ENCODE measurements at places on chromosomes 12 and 14.

DNA sequence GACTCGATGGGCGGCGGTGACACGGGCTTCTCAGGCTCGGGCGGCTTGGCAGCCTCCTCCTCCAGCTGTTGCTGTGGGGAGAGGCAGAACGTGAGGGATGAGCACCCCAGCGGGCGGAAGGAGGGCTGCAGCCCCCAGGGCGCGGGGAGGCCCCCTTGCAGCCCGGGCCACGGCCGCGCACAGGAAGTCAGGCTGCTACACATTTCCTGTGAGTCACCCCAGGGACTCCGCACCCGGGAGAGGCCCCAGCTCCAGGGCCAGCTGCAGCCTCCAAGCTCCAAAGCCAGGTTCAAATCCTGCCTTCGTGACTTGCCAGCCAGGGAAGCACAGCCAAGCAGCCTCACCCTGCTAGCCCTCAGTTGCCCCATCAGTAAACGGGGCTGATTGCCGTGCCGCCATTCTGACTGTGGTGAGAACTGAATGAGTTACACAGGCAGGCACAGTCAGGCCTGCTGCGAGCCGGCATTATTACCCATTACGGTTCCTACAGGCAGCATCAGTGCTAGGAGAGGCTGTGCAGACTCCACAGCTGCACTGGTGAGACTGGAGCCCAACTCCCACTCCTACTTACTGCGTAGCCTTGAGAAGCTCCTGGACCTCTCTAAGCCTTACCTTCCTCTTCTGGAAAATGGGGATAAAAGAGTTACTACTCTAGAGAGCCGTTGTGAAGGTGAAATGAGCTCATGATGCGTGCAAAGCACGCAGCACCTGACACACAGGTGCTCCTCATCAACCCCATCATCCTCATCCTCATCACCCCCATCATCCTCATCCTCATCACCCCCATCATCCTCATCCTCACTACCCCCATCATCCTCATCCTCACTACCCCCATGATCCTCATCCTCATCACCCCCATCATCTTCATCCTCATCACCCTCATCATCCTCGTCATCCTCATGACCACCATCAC, 100.9 kb downstream of the NCOR2 start:
- peak; percentile 93 for DNase-seq

DNA sequence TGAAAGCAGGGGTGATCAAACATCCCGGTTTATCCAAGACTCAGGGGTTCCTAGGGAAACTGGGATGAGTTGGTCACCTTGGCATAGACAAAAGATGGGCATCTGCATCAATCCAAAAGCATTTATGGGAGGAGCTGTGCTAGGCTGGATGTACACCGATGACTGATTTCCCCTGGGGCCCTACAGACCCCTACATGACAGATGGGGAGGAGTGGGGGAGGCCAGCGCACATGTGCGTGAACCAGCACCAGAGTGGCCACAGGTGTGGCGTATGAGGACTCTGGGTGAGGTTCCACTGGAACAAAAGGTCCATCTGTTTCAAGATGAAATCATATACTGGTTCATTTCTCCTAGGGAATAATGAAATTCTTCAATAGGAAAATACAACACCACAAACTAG, 210.4 kb downstream of the ITPR2 start:
- no peak for DNase-seq

DNA sequence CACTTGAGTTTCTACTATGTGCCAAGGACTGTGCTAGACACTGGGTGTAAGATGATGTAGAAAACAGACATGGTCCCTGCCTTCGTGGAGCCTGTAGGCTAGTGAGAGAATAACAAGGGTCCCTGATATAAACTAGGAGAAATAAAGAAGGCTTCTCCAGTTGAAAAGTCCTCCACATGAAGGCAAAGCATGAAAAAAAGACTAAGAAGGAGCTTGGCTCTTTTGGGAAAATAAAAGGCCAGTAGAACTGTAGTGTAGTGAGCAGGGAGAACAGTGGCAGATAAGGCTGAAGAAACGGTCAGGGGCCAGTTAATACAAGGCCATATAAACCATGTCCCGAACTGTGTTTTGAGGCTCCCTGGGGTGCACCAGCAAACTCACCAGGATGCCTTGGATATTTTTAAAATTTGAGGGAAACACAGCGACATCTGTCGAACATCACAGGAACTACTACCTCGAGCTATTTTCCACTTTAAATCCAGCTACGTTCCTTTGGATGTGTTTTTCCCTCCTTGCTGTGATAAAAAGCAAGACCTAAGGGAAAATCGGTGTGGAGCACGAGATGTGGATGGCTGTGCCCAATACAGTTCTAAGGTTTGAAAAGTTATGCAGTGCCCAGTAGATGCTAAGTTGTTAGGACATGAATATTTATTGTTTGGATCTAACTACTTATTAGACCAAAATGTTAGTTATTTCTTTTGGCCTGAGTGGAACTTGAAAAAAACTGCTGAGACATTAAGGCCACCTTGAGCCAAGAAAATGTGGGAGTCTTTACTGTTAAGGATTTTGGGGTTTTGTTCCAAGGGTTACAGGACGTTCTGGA, 8.5 kb upstream of the CFL2 start:
- DNase-seq: peak; percentile 30

DNA sequence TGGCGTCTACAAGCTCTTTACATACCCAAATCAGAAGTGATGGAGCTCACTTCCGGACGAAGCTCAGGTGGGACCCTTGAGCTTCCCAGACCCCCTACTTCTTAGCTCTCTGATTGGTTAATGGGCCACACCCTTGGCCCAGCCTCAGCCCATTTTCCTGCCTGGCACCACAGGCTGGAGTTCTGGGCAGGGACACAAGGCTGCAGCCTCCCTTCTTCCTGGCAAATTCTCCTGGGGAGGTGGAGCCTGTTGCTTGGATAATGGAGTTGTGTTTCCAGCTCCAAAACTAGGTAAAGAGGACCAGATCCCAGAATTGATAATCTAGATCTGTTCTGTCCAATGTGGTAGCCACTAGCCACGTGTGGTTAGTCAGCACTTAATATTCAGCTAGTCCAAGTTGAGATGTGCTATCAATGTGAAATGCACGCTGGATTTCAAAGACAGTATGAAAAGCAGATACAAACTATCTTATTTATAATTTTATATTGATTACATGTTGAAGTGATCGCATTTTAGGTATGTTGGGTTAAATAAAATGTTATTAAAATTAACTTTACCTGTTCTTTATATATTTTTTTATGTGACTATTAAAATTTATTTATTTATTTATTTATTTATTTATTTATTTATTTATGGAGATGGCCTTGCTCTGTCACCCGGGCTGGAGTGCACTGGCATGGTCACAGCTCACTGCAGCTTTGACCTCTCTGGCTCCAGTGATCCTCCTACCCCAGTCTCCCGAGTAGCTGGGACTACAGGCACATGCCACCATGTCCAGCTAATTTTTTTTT, 12.6 kb upstream of the FAIM2 start:
- no peak for DNase-seq

DNA sequence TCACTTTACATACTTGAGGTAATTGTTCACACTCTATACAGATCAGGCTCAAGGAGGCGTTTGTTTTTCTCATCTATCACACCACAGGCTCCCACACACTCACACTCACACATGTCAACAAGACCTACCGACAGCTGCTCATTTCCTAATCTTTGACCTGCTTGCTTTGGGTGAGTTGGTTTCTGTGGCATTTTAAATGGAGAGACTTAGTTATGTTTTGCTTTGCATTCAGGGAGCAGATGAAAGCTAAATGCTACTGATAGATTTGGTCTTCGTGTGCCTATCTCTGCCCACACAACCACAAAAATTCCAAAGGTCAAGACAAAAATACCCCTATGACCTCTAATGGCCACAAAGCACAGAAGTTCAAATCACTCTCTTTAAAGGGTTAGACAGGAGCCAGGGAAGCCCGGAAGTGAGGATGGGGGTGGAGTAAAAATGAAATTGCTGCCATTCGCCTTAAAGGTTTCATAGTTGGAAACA, 203.5 kb upstream of the G2E3 start:
- DNase-seq: no peak

- no peak for DNase-seq
Observed at GRCh38 chr14:30191639-30192279, 264.1 kb upstream of the PRKD1 start.

- no peak for DNase-seq
Observed at GRCh38 chr14:99272632-99272898, 568 bp upstream of the BCL11B start.

GRCh38 chr12:38905480-38906351, at the start of gene CPNE8:
TSS of gene CPNE8 (minus strand) at chr12:38905591. CDS start at chr12:38905534, 57 bp downstream.
- peak; percentile 64 for DNase-seq

GRCh38 chr12:39846304-39846703, 226.7 kb upstream of the ABCD2 start:
- DNase-seq: peak; percentile 80

- DNase-seq: no peak
Observed at GRCh38 chr12:4809013-4809448, 88.8 kb downstream of the GALNT8 start.

DNA sequence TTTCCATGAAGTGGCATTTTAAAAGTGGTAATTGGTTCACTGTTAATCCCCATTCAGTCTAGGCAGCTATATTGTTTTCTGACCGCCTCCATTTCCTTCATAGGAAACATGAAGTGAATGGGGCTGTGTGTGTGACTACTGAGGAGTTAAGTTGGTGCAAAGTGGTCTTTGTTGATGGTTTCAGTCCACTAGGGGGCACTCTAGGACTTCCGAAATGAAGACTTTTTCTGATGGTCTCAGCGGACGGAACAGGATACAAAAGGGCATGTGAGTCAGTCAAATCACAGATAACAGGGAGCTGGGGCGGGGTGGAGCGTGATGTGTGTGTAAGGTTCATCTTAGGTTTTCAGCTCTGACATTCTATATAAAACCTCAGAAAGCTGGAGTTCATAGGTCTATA, 240.1 kb upstream of the OR4E1 start:
- peak; percentile 71 for DNase-seq

DNA sequence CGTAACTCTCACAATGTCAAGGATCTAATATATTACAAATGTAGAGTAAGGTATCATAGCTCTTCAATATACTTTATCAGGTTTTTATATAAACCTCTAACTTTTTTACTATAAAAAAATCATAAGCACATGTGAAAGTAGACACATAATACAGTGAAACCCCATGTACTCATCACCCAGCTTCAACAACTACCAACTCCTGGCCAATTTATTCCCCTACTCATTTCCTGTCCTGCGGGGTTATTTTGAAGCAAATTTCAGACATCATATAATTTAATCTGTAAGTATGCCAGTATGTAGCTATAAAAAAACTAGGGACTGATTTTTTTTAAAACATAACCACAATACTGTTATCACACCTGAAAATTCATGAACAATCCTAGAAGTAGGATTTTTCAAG, 47.7 kb downstream of the NOPCHAP1 start:
- DNase-seq: no peak

DNA sequence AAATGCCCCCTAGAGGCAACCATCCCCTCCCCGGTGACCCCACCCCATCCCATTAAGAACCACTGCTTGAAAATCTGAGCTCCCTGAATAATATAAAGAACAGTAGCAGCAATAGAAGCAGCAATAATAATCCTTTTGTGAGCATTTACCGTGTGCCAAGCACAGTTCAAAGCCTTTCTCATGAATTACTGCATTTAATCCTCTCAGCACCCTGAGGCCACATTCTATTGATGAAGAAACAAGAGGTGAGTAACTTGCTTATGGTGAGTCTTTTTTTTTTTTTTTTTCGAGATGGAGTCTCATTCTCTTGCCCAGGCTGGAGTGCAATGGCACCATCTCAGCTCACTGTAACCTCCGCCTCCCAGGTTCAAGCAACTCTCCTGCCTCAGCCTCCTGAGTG, 65.0 kb downstream of the KCNK10 start:
- DNase-seq: no peak

DNA sequence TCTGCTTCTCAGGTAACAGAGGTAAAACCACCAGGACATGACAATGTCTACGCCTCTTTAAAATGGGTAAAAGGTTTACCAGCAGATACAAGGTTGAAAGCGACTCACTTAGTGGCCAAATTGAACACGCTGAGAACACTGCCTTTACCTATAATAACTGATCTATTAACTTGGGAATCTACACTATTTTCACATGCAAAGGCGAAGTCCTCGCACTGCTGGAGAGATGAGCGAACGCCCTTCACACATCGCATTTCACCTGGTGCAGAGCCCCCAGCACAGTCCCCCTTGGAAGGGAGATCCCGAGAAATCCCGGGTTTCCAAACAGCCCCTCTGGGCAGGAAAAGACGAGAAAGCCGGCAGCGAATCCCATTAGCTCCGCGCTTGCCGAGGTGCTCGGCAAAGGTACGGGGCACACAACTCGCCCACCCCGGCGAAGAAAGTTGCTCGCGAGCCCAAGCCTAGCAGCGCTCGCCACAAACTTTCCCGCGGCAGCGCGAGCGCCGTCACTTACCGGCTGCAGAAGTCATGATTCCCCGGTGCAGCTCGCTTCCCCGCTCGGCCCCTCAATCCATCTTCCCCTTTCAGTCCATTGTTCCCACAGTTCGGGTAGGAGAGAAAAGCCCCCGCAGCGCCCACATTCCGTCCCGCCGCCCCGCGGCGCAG, 423 bp downstream of the FGD6 start:
- no peak for DNase-seq

DNA sequence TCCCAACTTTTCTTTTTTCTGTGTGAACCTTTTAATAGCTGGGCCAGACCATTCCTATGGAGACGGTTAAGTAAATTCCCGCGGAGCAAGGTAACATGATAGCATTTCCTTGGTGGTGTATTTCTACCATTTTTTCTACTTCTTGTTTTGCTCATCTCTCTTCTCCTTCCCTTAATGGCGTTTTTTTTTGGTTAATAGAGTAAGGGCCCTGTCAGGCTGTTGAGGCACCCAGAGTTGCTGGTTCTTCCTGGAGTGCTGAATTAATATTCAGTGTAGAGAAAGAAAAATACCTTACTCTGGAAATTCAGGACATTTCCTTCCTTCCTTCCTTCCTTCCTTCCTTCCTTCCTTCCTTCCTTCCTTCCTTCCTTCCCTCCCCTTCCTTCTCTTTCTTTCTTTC, 137.6 kb downstream of the KTN1 start:
- no peak for DNase-seq

GRCh38 chr12:32891956-32892355, 4.6 kb downstream of the PKP2 start:
- DNase-seq: no peak

DNA sequence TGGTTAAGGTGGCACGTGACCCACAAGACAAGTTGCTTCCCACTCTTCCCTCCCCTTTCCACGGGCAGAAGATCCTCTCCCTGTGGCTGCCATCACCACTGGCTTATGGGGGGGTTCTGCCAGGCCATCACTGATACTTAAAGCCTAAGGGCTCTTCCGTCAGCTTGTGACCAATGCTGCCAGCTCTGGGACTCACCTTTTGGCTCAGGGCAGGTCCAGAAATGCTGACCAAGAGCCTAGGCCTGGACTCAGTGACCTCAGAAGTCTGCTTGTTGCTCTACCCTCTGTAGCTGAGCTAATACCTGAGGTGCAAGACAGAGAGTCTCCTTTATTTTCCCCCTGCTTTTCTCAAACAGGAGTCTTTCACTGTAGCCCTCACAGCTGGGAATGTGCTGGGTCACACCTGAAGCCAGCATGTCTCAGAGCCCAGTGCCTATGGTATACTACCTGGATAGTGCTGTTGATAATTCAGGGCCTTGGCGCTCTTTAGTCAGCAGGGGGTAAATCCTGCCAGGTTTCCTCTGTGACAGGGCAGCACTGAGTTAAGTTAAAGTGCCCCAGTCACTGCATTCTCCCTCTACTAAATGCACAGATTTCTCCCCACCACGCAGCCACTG, 19.7 kb downstream of the FGD4 start:
- no peak for DNase-seq

- no peak for DNase-seq
Observed at GRCh38 chr14:91867316-91867988, at the start of gene TC2N. TSS of gene TC2N (minus strand) at chr14:91867536. CDS start at chr14:91813769, 53,767 bp downstream.

- no peak for DNase-seq
Observed at GRCh38 chr12:75720812-75721641, 209.6 kb upstream of the KRR1 start.

Measured in MV-4-11 (cell line).